Activated CD4-positive, alpha-beta T cell treated with anti-CD3 and anti-CD28 coated beads, Interleukin-10, Interleukin-2, amounts not matched to agents 100 ng/mL and 50 ng/mL, durations not matched to agents 16 hours and 8 hours (primary cell): ENCODE measurements at places on chromosomes 6 and 20.

GRCh38 chr20:37383229-37383989 lies 37.5 kb downstream of the SRC start:
- no peak for DNase-seq

DNA sequence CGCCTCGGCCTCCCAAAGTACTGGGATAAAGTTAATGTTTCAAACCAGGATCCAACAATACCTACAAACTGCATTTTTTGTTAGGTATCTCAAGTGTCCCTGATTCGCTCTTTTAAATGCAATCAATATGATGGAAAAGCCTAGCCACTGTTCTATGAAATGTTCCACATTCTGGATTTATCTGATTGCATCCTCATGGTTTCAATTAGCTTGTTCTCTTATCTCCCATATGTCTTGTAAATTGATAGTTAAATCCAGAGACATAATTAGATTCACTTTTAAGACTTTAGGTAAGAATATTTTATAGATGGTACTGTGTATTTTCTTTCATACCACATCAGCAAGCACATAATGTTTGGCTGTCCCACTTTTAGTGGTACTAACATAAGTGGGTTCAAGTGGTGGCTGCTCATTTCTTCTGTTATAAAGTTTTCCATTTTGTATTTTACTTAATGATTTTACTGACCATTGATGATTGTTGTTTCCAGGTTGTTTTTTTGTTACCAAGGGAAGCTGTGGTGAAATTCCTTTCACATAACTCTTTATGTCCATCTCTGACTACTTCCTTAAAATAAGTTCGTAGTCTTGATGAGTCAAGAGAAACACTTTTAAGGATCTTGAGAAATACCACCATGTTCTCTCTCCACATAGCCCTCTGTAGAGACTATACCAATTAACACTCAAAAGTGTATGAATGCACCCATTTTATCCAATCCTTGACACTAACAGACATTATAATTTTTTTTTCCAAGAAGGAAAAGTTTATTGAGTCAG lies 40.5 kb downstream of the RNGTT start:
- DNase-seq: no peak

DNA sequence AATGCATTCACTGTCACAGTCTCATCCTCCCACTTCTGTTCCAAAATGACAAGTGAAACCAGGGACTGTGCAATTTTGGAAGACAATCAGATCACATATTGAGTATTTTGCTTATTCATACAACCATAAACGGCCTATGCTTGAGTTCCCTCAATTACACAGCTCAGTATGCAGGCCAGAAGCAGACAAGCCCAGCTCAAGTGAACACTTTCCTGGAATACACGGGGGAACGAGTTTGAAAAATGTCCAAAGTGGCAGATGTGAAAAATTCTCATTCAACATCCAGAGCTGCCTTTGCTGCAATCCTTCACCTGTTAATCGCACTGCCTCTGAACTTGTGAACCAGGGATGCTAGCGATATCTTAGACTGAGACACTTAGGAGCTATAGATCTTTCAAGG lies 190.2 kb downstream of the COL9A1 start:
- no peak for DNase-seq

GRCh38 chr20:32638848-32639247 lies 34.9 kb downstream of the C20orf203 start:
- DNase-seq: no peak
